Effector memory CD4-positive, alpha-beta T cell (primary cell): ENCODE measurements at places on chromosomes 11 and 22.

DNA sequence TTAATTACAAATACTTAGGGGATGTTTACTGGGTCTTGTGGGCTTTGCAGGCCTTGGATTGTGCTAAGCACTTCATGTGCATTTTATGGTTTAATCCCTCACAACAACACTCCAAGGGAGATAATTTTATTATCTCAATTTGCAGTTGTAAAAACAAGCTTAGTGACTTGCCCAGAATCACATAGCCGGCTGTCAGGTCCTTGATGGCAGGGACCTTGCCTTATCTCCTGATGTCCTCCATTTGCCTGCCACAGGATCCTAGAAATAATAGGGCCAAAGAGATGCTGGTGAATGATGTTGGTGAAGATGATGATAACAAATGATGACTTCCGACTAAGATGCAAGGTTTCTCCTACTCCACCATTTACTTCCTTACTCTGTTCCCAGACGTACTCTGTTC is 385.4 kb downstream of the TMEM135 start:
- DNase-seq: no peak

DNA sequence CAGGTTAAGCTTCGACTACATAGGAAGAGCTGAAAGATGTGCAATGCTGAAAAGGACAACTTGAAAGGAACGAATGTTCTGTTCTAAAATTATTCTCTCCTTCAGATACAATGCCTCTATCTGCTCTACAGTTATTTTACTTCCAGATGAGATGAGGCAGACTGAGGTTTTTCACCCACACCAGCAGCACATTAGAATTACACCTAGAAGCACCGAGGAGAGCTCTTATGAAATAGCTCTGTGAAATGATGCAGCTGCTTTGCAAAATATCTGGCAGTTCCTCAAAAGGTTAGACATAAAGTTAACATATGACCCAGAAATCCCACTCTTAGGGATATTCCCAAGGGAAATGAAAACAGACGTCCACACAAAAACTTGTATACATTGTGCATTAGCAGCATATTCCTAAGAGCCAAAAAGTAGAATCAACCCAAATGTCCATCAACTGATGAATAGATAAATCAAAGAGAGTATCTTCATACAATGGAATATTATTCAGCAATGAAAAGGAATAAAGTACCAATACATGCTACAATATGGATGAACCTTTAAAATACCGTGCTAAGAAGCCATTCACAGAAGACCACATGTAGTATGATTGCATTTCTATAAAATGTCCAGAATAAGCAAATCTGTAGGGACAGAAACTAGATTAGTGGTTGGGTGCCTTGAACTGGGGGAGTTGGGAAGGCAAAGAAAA is 34.5 kb downstream of the WT1 start:
- DNase-seq: no peak

DNA sequence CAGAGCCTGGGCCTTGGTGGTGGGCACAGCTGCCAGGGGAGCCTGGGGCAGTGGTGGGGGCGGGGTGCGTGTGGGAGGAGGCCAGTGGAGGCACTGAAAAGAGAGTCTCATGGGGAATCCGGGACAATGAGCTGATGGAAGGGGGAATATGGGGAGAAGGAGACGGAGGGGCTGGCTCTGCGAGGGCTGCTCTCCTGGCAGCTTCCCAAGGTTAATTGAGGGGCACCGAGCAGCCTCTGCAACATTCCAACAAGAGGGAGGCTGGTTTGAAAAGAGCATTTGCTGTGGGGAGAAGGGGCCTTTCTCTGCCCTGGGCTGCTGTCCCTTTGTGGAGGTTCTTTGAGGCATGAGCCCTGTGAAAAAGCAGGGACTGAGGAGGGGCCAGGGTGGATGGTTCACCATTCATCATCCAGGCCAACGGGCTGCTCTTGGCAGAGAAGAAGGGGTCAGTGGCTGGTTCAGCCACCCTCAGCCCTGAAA is 9.4 kb upstream of the IGSF9B start:
- no peak for DNase-seq

DNA sequence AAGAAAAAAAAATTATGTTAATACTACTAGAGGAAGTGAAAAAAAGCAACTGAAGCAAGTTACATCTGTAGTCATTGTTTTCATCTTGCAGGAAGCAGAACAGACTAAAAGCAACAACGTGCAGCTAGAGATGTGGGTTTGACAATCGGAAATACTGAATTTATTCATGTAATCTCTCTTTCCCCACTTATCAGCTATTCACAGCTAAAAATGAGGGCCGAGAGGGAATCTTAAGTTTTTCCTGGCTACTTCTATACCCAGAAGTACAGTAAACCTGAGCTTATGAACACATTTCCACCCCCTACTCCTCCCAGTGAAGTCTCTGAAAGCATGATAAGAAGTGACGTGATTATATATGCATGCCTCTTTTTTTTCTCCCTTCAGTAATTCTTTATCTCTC is 116.5 kb downstream of the SPON1 start:
- no peak for DNase-seq

DNA sequence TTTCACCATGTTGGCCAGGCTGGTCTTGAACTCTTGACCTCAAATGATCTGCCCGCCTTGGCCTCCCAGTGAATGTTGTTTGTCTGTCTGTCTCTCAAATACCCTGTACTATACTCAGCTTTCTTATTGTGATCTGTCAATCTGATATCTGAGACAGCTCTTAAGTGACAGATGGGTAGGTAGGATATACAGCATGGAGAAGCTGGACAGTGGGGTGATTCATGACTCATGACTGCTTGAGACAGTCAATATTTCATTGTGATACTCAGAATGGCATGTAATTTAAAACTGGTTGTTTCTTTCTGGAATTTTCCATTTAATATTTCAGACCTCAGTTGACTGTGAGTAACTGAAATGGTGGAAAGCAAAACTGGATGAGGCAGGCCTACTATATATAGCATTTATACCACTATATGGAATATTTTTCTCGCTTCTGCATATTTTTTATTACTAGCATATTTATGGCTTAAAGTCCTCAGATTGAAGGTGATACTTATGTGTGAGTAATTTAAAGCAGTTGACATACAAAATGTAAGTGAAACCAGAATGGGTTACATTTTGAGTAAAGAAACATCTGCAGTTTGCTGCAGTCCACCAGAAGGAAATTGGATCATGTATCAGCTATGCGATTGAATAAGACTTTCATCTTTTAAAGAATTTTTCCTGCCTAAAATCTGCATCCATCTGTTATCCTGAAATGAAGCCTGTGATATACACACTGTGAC is 22.3 kb downstream of the ARHGAP42 start:
- no peak for DNase-seq

- no peak for DNase-seq
Observed at GRCh38 chr22:47624252-47625012, 862.0 kb downstream of the TBC1D22A start.

GRCh38 chr22:29632672-29633071 is 29.2 kb downstream of the NF2 start:
- no peak for DNase-seq

- no peak for DNase-seq
Observed at GRCh38 chr11:64891215-64891848, 12.9 kb upstream of the EHD1 start.

GRCh38 chr22:40397396-40397795 is 27.0 kb downstream of the SGSM3 start:
- DNase-seq: no peak

- no peak for DNase-seq
Observed at GRCh38 chr22:17633217-17633997, 4.9 kb upstream of the ATP6V1E1 start.

DNA sequence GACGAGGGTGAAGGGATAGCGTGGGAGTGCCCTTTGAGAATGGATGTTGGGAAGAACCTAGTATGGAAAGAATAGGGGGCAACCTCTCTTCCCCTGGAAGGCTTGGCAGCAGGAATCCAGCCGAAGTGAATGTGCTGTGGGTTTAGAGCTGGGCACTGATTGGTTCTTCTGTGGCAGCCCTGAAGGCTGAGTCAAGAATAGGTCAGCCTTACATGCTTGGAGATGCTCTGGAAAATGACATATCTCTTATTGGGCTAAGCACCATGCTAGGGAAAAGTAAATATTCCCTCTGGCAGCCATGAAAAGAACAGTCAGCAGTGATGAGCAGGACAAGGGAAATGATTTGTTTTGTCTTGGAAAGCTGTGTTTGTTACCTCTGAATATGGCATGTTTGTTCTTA is 149.5 kb downstream of the COMMD9 start:
- DNase-seq: no peak

DNA sequence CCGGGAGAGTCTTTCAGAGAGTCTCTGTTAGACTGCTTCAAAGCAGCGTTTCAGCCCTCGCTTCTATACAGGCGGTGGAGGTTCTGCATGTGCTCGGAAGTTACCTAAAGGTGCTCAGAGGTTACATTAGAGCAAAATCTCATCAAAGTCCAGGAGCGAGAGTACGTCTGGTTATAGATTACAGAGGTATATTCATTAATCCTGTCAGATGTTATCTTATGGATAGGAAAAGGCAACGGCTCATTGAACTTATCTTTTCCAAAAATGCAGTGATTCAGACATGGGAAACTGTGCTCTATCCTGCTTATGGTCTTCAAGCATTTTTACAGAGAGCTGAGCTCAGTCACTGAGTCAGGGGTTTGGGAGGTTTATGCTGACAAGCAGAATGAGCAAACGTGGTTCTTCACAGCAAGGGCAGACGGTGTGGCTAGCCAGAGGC is 9.1 kb upstream of the ZBED5 start:
- DNase-seq: no peak

- DNase-seq: no peak
Observed at GRCh38 chr11:61392981-61393595, 701 bp downstream of the TMEM216 start.

- no peak for DNase-seq
Observed at GRCh38 chr11:120793806-120794479, 230.0 kb upstream of the TBCEL start.

DNA sequence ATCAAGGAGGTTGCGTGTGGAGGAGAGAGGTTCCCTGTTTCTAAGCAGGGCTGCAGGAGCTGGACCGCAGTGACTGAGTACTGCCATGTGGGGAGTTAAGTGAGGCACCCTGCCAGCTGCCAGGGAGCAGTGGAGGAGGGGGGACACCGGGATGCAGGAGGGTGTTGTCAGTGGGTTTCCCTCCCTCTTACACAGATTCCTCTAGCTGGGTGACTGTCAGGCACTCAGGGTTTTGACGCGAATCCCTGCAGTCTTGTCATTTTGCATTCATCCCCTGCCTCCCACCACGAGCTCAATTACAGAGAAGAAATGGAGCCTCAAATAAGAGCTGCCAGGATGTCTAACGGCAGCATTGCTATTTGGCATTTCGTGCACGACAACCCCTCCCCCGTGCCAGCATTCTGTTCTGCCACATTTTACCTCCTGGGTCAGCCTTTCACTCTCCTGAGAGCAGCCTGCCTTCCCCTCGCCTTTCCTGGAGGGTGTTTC is 119.8 kb upstream of the SORL1-AS1 start:
- no peak for DNase-seq

- no peak for DNase-seq
Observed at GRCh38 chr22:28914201-28914600, 30.8 kb downstream of the ZNRF3 start.

DNA sequence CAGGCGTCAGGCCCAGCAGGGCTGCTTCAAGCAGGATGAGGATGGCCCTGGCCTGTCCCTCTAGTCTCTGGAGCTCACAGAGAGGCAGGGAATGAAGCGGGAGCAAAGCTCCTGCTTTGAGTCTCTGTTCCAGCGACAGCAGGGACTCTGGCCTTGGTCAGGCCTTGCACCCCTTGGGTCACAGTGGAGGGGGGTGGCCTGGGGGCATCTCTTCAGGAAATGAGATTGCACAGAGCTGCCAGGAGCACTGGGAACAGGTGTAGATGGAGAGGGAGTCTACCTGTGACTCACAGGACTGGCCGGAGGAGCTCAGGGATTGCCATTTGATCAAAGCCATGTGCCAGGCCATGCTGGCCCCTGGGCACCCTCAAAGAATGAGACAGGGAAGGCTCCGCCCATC is 1.6 kb downstream of the ANO1 start:
- no peak for DNase-seq

GRCh38 chr22:32544953-32545558 is 70.4 kb downstream of the FBXO7 start:
- DNase-seq: no peak

DNA sequence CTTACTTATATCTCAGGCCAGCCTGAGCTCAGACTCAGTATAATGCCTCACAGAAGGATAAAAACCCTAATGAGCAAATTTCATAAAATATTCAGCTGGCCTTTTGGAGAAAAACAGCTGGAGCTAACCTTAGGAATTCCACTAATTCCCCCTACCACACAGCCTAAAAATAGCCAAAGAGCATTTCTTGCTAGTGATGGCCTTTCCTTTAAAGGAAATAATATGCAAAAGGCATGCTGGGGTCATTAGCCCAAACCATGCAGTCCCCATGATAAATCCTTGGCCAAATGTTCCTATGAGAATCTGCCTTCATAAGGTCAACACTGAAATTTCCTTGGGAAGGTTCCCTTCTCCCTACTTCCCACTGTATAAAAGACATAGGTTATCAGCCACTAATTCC is 38.2 kb downstream of the SYTL2 start:
- DNase-seq: no peak

DNA sequence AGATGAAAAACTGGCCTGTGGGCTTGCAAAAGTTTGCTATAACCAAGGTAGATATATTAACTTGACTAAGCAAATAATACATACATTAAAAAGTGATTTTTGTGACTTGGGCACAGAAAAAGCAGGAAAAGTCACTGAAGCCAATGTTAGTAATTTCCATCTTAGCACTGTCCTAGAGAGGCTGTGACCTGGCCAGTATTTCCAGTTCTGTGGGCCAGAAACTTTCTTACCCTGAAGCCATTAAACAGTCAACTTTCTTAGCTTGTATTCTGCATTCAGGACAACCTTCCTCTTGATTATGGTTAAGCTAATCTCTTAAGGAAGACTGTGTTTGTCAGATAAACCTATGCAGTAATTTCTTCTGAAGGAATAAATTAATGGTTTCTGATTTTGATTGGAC is 22.3 kb upstream of the SLC36A4 start:
- DNase-seq: no peak

- no peak for DNase-seq
Observed at GRCh38 chr11:125235071-125235471, 70.5 kb downstream of the PKNOX2 start.

- DNase-seq: no peak
Observed at GRCh38 chr11:4886186-4886585, 4.5 kb downstream of the OR51T1 start.

GRCh38 chr11:97140885-97141494 is 751.2 kb downstream of the JRKL start:
- no peak for DNase-seq

DNA sequence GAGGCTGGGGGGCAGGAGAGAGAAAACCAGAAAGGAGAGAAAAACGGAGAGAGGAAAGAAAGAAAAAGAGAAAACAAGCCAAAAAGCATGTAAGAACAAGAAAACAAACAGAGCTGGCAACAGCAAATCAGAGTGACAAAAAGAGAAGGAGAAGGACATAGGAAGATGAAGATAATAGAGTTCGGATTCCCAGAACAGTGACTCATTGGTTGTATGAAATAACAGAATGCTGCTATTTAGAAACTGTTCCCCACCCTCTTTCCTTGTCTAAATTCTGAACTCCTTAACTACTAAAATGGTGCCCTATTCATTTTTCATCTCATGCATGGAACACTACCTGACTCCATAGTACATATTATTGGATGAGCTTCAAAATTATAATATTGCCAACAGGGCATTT is 317.4 kb downstream of the C11orf87 start:
- no peak for DNase-seq

- DNase-seq: no peak
Observed at GRCh38 chr11:1835671-1836010, 851 bp downstream of the SYT8 start.

- no peak for DNase-seq
Observed at GRCh38 chr22:38655519-38656255, 505 bp downstream of the FAM227A start.
